ENCODE measurements at places on chromosomes 2 and 18.

- DNase-seq, result no peak
These were observed 4.4 kb upstream of the RGPD4 start for GRCh38 chr2:107822302-107822701.

- no peak for DNase-seq
These were observed 10.6 kb downstream of the LRP2 start for GRCh38 chr2:169351725-169352124.

DNA sequence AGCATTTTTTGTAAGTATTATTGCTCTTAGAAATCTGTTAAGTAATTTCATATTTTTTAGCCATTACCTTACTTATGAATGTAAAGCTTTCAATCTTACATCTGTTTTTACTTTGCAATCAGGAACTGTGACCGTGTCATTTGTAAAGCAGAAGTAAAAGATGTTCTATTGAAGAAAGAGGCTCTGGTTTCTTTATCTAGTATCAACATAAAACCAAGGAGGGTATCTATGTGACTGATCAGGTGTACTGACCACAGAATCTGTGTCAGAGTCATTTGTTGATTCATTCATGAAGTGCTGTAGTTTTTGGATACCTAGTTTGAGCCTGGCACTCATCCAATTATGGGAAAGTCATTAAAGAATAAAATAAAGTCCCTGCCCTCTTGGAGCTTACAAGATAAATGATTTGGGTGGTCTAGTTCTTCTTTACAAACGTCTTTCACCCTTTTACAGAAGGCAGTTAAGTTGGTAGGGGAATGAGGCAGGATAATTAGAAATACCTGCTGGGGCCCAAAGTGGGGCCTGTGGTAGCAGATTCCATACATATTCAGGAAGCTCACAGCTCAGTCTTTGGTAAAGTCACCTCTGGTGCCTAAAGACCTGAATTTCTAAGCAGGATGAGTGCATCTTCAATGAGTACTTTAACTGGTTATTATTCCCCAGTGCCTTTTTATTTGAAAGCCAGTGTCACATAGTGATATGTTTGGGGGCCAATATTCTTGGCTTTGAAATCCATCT is 260.6 kb upstream of the NT5C1B start:
- no peak for DNase-seq

DNA sequence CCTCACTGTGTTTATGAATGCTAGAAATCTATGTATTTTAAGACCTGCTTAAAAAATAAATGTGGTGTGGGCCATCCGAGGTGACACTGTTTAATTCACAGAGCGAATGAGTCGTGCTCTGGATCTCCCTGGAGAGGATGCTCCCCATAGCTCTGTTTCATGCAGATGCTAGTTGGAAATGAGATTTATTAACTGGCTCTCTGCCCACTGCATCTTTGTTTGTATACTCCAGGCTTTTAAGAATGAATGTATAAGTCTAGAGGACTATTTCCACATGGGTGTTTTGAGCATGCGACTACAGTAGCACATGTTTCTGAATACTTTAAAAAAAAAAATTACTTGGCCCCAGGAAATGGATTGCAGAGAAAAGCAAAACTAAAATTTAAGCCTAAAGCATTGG is 3.9 kb downstream of the MAPRE2 start:
- DNase-seq, result no peak

DNA sequence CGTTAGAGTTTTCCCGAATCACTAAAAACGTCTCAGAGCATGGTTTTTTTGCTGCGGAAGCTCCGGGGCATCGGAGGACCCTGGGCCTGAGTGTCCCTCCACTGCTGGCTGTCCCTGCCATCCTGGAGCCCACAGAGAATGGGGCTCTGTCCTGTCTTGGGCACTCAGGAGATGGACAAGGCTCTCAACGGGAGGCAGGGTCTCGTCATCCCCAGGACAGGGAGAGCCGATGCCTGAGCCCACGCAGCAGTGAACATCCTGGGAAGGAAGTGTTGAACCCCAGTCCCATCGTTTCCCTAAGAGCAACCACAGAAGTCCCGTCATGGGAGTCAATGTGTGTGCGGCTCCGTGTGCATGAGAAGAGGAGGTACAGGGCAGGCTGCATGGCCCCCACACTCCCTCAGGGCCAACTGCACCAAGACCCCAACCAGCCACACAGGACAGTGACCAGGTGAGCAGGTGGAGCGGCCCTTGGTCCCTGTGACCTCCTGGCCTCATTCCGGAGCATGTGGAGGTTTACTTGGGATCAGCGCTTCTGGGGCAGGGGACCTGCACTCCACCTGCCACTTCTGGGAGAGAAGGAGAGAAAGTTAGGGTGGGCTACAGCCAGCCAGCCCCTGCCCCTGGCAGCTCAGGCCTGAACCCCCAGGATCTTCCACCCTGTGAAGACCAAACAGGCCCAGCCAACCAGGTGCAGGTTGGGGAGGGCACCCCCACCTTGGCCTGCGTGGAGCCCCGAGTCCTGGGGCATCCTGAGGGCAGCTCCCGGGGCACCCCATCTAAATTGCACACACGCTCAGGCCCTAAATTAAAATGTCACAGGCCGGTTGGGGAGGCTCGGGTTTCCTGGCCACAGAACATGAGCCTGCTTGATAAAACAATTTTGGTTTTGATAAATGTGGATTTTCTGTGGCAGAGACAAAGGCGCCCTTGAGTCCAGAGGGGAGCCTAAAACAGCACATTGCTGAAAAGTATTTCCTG is 3.1 kb upstream of the SNED1 start:
- DNase-seq, result no peak

- DNase-seq, result peak; percentile 78
These were observed 28.4 kb downstream of the MCEE start for GRCh38 chr2:71101656-71102055.

DNA sequence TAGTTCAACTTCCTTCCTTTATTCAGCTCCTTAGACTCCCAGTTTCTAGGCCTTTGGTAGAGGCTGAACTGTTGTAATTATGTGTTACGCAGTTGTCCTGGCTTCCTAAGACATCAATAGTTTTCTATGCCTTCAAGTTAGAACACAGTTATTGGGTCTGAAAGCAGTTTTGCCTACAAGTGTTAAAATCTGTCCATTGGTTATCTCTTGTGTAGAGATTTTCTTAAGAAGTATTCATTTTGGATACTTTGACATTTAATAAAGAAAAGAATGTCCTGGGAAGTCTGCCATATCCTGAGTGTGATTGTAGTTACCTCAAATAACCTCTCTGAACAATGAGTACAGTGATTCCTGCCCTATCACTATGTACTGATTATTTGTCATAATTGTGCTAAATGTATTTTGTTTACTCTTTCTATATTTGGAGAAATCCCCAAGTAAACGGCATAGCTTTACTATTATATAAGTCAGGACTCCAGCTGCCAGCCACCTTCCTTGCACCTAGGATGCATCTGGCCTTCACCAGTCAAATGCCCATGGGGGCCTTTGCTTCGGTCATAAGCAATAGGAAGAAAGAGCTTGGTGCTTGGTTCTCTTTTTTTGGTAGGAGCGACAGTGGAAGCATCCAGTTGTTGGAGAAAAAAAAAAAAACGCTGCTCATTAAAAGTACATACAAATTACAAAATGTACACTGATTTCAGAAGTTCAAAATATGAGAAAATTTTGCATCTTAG is 449.5 kb upstream of the PKDCC start:
- no peak for DNase-seq

DNA sequence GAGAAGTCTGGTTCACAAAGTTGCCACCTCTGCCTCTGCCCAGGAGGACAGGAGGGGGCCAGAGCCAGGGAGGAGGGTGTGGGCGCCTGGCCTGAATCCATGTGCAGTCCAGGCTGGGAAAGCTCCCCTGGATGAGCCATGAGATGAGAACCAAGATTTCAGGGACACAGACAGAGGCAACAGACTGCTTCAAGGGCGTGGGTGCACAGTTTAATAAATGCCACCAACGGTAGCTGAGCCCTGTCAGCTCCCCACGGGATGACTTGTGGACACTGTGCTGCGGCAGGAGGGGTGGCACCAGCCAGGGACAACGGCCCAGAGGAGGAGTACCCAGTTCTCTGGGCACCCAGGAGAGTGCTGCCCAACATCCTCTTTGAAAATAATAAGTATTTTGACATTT is 15.2 kb downstream of the CAPG start:
- DNase-seq, result no peak

GRCh38 chr18:21205695-21206094 is 36.3 kb upstream of the GREB1L start:
- no peak for DNase-seq

DNA sequence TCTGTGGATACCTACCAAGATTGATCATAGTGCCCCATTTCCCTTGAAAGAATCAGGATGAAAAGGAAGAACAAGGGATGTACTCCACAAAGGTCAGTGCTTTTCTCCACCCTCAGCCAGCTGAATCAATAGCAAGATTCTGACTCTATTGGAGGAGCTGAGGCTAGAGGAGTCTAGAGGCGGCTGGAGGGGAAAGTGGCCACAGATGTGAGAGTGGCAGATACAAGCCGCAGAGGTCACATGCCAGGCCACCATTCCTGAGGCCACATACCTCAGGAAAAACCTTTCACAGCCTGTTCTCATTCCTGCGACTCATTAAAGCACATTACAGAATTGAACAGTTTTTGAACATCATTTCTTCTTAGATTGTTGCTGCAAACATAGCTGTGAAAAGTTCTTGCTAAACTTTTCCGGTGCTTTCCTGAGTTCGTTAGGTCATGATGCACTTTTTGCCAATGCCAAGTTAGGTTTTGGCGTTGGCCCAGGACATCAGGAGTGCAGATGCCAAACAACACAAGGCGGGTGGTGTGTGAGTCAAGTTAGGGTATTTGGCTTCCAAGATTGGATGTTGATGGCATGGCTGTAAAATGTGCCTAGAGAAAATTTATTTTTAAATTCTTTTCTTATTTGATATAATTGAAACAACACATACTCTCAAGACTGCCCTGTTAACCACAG is 160.7 kb upstream of the SP5 start:
- peak; percentile 30 for DNase-seq

- DNase-seq, result no peak
These were observed 3.8 kb upstream of the IMP4 start for GRCh38 chr2:130338793-130339345.

GRCh38 chr2:84459944-84460429 is 907 bp upstream of the SUCLG1 start:
- DNase-seq, result no peak

GRCh38 chr2:80670763-80671162 is 366.2 kb upstream of the LRRTM1 start:
- no peak for DNase-seq

DNA sequence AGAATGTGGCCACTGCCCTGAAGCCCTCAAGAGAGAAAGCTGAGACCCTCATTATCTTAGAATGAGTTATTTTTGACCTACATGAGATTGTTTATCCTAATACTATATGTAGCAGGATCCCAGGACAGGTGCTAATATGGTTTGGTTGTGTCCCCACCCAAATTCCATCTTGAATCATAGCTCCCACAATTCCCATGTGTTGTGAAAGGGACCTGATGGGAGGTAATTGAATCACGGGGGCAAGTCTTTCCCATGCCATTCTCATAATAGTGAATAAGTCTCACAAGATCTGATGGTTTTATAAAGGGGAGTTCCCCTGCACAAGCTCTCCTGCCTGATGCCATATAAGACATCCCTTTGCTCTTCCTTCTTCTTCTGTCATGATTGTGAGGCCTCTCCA is 76.8 kb downstream of the CCBE1 start:
- DNase-seq, result no peak

Data from skeletal muscle cell (primary cell).